ENCODE measurements at places on chromosomes 16 and 17. TPM values are rescaled to one million over a fixed set of nuclear protein-coding genes. Genes with fewer than 3 reads are reported as not detected.
A peak's percentile ranks its signal among the peaks of the same experiment; 100 is the strongest.

ANKRD40CL gene
- total RNA-seq: not detected

HEATR9 gene
- 0.15 TPM for total RNA-seq

ZNF287 gene
- total RNA-seq: 2.3 TPM

KCNJ16 gene
- 0.44 TPM for total RNA-seq

KRTAP4-5 gene
- total RNA-seq: not detected

BAHCC1 gene
- total RNA-seq: 6.1 TPM

DNA sequence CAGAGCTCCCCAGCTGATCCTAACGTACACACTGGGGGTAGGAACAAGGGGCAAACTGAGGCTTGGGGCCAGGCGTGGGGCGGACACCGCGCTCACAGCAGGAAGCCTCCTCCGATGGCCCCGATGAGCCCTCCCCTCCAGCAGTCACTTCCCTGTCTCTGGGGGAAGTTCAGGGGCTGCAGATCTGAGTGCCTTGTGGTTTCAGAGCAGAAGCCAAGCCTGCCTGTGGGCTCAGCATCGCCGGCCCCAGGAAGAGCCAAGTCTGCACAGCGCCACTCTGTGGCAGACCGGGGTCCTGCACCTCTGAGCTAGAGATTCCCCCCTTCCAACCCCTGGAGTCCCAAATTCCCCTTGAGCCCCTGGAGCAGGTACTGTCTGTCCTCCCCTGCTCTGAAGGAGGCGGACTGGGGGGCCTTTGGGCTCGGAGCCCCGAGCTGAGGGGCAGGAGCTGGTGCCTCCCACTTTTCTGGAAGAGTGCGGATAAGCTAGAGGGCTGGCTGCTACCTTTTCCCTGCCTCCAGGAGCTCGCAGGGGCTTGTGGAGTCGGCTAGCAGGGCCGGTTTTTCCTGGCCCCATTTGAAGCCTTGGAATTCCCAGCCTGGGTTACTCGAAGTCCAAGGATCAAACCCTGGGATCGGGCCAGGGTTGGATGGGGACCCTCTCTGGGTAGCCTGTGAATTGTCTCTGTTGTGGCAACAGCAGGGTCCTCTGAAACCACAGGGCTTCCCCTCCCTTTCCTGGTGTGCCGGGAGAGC lies 2.9 kb downstream of the GSE1 start:
- H3K27ac ChIP-seq: peak overlapping the region; percentile 95
- peaks cover 66% of the 10 kb centered on the region for H3K4me1 ChIP-seq
- no peaks in the 10 kb centered on the region for H3K27me3 ChIP-seq
- peak; percentile 39 for DNase-seq
- no peak overlapping the region for H3K4me3 ChIP-seq

DNA sequence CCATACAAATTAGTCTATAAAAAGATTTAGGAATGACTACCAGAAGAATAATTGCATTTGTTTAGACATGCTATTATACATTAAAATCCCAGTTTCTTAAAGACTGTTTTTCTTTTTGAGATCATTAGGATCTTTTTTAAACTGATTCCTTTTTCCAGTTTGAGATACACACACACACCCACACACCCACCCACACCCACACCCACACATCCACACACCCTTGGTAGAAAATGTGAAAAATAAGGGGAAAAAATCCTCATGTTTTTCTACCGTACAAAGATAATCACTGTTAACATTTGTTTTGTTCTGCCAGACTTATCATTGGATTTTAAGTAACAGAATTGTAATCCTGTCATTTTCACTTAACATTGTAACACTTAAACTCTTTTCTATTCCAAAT lies 27.1 kb upstream of the ABCC11 start:
- no peaks in the 10 kb centered on the region for H3K27me3 ChIP-seq
- H3K27ac ChIP-seq: no peak overlapping the region
- no peak for DNase-seq

DNA sequence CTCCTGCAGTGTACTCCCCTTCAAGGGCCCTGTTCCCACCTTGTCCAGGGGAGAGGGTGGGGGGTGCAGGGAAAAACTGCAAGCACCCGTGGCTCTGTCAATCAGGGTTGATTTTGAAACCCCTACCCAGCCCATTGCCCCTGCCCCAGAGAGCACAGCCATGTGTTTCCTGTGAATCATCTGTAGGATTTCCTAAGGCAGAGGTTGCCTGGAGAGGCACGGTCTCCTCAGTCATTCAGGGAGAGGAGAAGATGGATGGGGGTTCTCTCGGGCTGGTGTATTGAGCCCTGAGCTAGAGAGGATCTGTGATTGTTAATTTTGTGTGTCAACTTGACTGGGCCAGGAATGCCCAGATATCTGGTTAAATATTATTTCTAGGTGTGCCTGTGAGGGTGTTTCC lies 3.5 kb upstream of the AGRP start:
- H3K27ac ChIP-seq: no peak overlapping the region
- no peaks in the 10 kb centered on the region for H3K27me3 ChIP-seq
- no peaks in the 10 kb centered on the region for H3K36me3 ChIP-seq
- no peak overlapping the region for H3K4me3 ChIP-seq
- no peak for DNase-seq
- H3K4me1 ChIP-seq: peaks cover 36% of the 10 kb centered on the region

DNA sequence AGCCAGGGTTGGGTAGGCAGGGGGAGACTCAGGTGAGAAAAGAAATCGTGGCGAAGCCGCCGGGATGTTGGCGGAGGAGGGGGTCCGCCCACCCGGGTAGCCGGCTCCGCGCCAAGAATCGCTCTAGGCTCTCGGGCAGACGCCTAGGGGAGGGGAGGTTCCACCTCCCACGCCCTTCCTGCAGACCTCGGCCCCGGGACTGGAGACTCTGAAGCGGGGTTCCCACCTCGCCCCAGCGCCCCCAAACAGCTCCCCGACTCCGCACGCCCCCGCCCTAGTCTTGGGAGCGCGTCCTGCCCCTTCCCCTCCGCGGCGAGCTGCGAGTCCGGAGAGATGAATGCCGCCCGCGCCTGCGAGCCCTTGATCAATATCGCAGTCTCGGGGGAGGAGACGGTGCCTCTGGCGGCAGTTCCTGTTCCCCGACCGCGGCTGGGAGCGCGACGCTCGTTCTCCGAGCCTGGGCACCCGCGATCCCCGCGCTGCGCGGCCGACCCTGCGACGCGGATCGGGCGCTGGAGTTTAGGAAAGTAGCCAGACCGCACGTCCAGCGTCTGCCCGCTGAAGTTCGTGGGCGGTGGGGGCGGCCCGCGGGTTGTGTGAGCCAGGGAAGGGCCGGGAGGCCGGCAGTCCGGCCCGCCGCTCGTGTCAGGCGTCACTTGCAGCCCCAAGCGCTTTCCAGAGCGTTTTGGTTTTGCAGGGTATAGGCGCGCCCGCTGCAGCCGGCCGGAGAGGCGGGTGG lies 790 bp downstream of the CRHR1 start:
- H3K4me1 ChIP-seq: peaks cover 30% of the 10 kb centered on the region
- no peaks in the 10 kb centered on the region for H3K36me3 ChIP-seq
- no peak for DNase-seq
- H3K27ac ChIP-seq: no peak overlapping the region

DNA sequence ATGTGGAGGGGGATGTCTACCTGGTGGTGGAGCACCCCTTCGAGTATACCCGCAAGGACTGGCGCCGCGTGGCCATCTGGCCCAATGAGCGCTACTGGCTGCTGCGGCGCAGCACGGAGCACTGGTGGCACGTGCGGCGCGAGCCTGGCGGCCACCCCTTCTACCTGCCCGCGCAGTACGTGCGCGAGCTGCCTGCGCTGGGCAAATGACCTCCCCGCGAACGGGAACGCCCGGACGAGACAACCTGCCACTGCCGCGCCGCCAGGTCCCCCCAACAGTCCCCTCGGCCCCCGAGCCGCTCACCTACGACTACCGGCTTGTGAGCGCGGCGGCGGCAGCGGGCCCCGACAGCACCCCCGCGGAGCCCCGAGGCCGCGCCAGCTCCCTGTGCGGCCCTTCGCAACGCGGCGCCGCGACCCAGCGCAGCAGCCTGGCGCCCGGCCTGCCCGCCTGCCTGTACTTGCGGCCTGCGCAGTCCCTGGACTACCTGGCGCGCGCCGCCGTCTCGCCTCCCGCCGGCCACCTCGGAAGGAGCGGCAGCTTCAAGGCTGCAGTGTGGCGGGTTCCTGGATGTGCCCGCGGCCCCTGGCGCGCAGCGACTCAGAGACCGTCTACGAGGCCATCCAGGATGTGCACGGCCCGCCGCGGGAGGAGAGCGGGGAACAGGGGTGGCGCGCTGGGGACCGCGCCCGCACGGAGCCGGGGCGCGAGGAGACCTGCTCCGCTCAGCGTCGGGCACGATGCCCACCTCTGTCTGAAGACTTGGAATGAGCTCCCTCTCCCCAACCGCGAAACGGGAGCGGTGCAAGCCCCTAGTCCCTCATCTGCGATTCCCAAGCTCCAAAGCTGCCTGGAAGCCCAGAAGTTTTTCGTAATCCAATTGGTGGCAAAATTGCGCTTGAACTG lies 48.7 kb upstream of the AMZ2 start:
- no peak for DNase-seq
- peak overlapping the region; percentile 51 for H3K4me3 ChIP-seq
- peaks cover 41% of the 10 kb centered on the region for H3K4me1 ChIP-seq
- H3K27me3 ChIP-seq: peaks cover 8% of the 10 kb centered on the region
- H3K27ac ChIP-seq: no peak overlapping the region
- no peaks in the 10 kb centered on the region for H3K36me3 ChIP-seq

GRCh38 chr16:57781349-57781740 lies 20.9 kb downstream of the KIFC3 start:
- no peak for DNase-seq
- no peak overlapping the region for H3K4me3 ChIP-seq
- H3K27ac ChIP-seq: no peak overlapping the region
- H3K4me1 ChIP-seq: peaks cover 2% of the 10 kb centered on the region
- no peaks in the 10 kb centered on the region for H3K36me3 ChIP-seq
- H3K27me3 ChIP-seq: no peaks in the 10 kb centered on the region

- peaks cover 3% of the 10 kb centered on the region for H3K4me1 ChIP-seq
- no peak overlapping the region for H3K4me3 ChIP-seq
- DNase-seq: no peak
- H3K27me3 ChIP-seq: no peaks in the 10 kb centered on the region
Measured at GRCh38 chr16:17277981-17278381, 192.8 kb downstream of the XYLT1 start.

DNA sequence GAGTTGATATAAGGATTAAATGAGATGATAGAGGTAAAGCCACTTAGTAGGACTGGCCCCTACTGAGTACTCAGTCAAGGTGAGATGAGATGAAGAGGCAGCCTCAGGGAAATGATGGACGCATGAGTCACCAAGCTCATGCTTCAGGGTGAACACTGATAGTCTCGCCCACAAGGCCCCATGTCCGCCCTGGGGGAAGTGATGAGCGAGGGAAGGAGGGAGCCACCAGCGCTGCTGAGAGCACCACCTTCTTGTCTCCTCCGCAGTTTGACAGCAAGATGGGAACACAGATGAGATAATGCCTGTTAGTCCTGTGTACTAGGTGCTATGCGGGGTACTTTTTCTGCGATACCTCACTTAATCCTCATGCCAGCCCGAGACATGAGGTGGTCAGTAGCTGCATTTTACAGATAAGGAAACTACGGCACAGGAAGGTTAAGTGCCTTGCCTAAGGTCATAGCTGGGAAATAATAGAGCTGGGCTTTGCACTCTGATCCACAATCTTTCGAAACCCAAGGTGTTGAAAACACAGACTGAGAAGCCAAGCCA lies 383.0 kb downstream of the CPPED1 start:
- no peaks in the 10 kb centered on the region for H3K4me1 ChIP-seq
- no peak overlapping the region for H3K4me3 ChIP-seq
- H3K27me3 ChIP-seq: no peaks in the 10 kb centered on the region
- peaks cover 6% of the 10 kb centered on the region for H3K36me3 ChIP-seq
- DNase-seq: no peak

- DNase-seq: no peak
- H3K27me3 ChIP-seq: no peaks in the 10 kb centered on the region
- H3K4me3 ChIP-seq: no peak overlapping the region
Measured at GRCh38 chr16:50040018-50040417, 15.0 kb downstream of the CNEP1R1 start.

DNA sequence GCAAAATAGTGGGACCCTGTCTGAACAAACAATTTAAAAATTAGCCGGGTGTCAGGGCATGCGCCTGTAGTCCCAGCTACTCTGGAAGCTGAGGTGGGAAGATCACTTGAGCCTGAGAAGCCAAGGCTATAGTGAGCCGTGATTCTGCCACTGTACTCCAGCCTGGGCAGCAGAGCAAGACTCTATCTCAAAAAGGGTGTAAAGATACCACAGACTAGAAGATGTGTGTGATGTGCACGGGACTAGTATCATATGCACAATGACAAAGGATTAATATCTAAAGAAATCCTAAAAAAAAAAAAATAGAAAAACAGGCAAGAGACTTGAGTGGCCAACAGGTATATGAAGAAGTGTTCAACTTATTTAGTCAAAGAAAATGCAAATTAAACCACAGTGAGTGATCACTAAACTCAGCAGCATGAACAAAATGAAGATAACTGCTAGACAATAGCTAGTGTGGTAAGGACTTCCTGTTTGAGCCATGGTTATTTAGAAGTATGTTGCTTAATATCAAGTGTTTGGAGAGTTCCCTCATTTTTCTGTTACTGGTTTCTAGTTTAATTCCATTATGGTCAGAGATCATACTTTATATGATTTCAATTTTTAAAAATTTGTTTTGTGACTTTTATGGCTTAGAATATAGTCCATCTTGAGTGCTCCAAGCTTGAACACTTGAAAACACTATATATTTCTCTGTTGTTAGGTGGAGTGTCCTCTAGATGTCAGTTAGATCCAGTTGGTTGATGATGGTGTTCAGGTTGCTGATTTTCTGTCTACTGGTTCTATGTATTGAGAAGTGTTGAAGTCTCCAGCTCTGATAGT lies 14.7 kb upstream of the SLX4 start:
- no peaks in the 10 kb centered on the region for H3K27me3 ChIP-seq
- DNase-seq: no peak
- no peak overlapping the region for H3K27ac ChIP-seq
- no peaks in the 10 kb centered on the region for H3K4me1 ChIP-seq
- no peaks in the 10 kb centered on the region for H3K36me3 ChIP-seq

- H3K36me3 ChIP-seq: peaks cover 34% of the 10 kb centered on the region
- H3K27me3 ChIP-seq: no peaks in the 10 kb centered on the region
- peaks cover 54% of the 10 kb centered on the region for H3K4me1 ChIP-seq
- H3K27ac ChIP-seq: peak within 1 kb of the TSS; percentile 98
Measured at GRCh38 chr17:43778337-43779144, at the start of gene DUSP3. Gene DUSP3, minus strand, starts transcription at chr17:43778977. Its CDS starts 53 bp downstream, at chr17:43778924.

DNA sequence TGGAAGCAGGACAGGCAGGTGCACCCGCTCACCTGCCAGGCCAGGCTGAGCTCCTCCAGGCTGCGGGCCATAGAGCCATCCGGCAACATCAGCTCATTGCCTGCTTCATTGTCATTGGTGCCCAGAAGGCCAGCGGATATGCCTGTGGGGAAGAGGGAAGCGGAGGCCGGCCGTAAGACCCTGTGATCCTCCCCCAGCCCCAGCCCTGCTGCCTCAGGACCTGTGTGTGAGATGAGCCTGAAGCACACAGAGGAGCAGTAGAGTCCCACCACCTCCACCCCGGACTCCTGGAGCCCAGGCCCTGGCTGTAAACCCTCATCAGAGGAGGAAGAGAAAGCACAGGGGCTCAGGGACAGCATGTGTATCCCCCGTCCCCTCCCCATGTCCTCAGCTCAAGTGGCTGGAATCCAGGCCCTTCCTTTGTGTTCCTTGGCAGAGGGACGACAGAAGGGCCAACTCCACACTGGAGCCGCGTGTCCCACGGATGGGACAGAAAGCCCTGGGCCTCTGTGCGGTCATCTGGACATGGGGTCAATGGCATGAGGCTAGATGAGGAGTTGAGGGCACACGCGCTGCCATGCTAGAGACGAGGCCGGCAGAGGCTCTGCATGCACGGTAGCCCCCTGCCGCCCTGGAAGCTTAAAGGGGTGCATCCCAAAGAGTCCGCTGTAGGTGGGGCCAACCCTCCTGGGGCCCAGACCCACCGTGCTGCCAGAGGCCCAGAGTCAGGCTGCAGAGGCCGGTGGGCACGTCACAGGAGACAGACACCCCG lies 39.1 kb downstream of the RMI2 start:
- H3K27ac ChIP-seq: no peak overlapping the region
- no peaks in the 10 kb centered on the region for H3K4me1 ChIP-seq
